ENCODE measurements at places on chromosomes 4 and X.

DNA sequence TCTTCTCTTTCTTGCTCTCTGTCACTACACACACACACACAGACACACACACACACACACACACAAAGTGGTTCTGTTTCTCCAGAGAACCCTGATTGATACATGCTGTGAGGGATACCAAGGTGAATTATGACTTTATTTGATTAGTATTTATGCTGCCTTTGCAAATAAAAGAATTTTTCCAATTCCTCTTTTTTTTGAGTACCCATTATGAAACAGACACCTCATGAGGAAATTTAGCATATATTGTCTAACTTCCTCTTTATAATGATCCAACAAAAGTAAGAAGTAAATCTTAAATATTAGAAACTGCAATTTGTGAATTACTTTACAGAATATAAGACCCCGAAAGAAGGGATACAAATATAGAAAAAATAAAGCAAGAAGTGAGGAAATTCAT lies 14.3 kb upstream of the RAB28 start:
- no peak overlapping the region for H3K27ac ChIP-seq
- H3K4me1 ChIP-seq = no peaks in the 10 kb centered on the region
- H3K27me3 ChIP-seq = peaks cover 84% of the 10 kb centered on the region
- H3K4me3 ChIP-seq = no peak overlapping the region

DNA sequence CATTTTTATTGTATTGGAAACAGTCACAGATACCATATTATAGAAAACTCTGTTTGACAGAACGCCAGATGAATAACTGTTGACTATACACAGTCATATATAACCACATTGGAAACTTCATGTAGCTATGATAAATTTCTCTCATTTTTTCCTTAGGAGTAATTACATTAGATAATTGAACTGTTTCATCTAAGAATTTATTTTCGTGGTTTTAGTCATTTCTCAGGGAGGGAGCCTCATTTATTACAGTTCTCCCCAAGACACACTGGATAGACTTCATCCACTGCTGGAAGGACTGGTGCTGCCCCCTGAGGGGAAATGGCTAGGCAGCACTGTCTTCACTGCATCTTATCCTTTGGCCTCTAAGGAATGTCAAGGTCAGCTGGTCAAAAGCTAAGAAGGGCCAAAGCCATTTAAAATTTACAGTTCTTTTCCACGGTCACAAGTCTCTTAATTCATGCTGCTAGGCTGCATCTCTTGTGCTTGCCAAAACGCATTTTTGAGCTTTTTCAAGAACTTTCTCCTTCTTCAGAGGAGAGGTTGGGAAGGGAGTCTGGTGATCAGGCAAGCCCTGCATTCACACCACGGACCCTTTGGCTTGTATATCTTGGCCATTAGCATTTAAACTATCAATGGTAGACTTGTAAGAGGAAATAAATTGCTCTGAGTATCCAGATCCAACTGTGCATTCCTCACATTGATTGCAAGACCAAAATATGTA lies 145.1 kb downstream of the CBR4 start:
- no peak overlapping the region for H3K4me3 ChIP-seq
- no peaks in the 10 kb centered on the region for H3K36me3 ChIP-seq
- DNase-seq = no peak
- H3K27me3 ChIP-seq = peaks cover 20% of the 10 kb centered on the region
- H3K27ac ChIP-seq = no peak overlapping the region

- no peaks in the 10 kb centered on the region for H3K27me3 ChIP-seq
- H3K4me3 ChIP-seq = no peak overlapping the region
- no peak overlapping the region for H3K27ac ChIP-seq
- peaks cover 2% of the 10 kb centered on the region for H3K36me3 ChIP-seq
Measured at GRCh38 chrX:30713061-30713525, 59.9 kb downstream of the GK start.

DNA sequence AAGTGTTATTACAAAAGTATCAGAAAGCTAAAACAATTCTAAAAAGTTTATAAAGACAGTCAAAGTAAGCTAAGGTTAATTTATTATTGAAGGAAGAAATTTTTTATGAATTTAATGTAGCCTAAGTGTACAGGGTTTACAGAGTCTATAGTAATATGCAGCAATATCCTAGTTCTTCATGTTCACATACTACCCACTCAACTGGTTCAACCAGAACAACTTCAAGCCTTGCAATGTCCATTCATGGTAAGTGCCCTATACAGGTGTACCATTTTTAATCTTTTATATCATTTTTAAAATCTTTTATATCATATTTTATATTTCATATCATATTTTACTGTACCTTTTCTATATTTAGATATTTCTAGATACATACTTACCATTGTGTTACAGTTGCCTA lies 34.3 kb downstream of the COL4A5 start:
- no peaks in the 10 kb centered on the region for H3K4me1 ChIP-seq
- H3K27me3 ChIP-seq = no peaks in the 10 kb centered on the region
- H3K36me3 ChIP-seq = no peaks in the 10 kb centered on the region
- H3K4me3 ChIP-seq = no peak overlapping the region
- DNase-seq = no peak

GRCh38 chrX:66676990-66677389 lies 38.1 kb upstream of the EDA2R start:
- H3K4me3 ChIP-seq = no peak overlapping the region
- no peak for DNase-seq
- H3K4me1 ChIP-seq = no peaks in the 10 kb centered on the region
- H3K27me3 ChIP-seq = peaks cover 7% of the 10 kb centered on the region

DNA sequence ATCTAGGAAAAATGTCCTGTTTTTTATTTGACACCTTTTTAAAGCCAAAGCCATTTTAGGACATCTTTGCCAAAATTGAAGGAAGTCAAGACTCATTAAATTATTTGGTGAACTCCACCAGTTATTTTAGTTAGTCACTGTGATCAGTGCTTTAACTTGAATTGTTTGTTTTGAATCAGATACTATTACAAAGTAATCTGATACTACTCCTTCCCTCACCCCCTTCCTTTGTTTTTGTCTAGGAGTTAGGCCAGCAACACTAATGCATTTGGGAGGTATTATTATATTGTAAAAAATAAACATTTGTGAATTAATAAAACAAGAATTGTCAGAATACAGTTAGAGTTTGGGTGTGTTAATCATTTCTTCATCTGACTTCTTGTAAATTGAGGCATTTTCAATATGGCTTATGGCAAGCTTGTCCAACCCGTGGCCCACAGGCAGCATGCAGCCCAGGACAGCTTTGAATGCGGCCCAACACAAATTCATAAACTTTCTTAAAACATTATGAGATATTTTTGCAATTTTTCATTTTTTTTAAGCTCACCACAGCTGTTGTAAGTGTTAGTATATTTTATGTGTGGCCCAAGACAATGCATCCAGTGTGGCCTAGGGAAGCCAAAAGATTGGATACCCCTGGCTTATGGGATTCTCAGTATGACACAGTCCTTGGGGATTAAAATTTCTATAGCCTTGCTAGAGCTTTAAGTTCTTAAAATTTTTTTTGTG lies 182.2 kb downstream of the BMPR1B start:
- no peak overlapping the region for H3K4me3 ChIP-seq
- H3K36me3 ChIP-seq = no peaks in the 10 kb centered on the region
- DNase-seq = no peak
- no peaks in the 10 kb centered on the region for H3K27me3 ChIP-seq
- H3K27ac ChIP-seq = no peak overlapping the region

DNA sequence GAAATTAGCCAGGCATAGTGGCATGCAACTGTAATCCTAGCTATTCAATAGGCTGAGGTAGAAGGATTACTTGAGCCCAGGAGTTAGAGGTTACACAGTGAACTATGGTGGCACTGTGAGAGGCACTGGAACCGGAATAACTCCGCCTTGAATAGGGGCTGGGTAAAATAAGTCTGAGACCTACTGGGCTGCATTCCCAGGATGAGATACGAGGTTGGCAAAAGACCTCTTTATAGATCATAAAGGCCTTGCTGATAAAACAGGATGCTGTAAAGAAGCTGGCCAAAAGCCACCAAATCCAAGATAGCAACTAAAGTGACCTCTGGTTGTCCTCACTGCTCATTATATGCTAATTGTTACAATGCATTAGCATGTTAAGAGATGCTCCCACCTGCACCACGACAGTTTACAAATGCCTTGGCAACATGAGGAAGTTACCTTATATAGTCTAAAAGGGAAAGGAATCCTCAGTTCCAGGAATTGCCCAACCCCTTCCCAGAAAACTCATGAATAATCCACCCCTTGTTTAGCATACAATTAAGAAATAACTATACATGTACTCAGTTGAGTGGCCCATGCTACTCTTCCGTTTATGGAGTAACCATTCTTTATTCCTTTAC lies 88.6 kb downstream of the CENPC start:
- H3K27ac ChIP-seq = no peak overlapping the region
- H3K27me3 ChIP-seq = no peaks in the 10 kb centered on the region
- H3K4me3 ChIP-seq = no peak overlapping the region
- DNase-seq = no peak
- peaks cover 13% of the 10 kb centered on the region for H3K36me3 ChIP-seq

GRCh38 chr4:18442957-18443356 lies 421.4 kb upstream of the LCORL start:
- H3K4me1 ChIP-seq = no peaks in the 10 kb centered on the region
- DNase-seq = no peak
- H3K36me3 ChIP-seq = peaks cover 1% of the 10 kb centered on the region
- no peak overlapping the region for H3K4me3 ChIP-seq
- H3K27ac ChIP-seq = no peak overlapping the region

GRCh38 chr4:87904639-87905160 lies 70.8 kb upstream of the SPP1 start:
- H3K4me1 ChIP-seq = no peaks in the 10 kb centered on the region
- no peak overlapping the region for H3K27ac ChIP-seq
- no peak for DNase-seq
- H3K4me3 ChIP-seq = no peak overlapping the region

GRCh38 chr4:120277391-120277790 lies 210.7 kb upstream of the MAD2L1 start:
- no peaks in the 10 kb centered on the region for H3K27me3 ChIP-seq
- H3K4me1 ChIP-seq = no peaks in the 10 kb centered on the region
- H3K4me3 ChIP-seq = no peak overlapping the region
- H3K36me3 ChIP-seq = peaks cover 2% of the 10 kb centered on the region
